ENCODE measurements at places on chromosomes 2 and 18.

DNA sequence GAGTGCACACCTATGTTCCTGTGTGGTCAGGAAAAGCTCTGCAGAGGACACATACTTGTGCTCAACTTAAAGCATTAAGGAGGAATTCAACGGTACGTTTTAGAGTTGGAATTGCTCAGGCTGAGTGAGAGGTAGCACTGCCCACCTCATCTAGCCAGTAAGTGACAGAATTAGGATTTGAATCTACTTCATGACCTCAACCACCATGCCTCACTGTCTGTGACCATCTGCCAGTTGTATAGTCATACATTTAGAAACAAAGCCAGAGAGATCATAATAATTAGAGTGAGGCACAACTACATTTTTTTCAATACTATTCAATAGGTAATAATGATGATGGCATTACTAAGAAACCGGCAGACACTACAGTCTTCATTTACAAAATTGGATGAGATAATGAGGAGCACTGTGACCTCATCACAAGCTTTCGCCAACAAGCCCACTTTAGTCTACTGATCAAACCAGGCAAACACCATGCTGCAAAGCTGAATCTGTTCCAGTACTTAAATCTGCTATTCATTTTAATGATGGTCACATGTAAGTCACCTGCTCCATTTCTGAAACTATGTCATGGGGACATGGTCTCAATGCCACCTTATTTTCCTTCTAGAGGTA, 1018.4 kb downstream of the TMEM182 start:
- no peak for DNase-seq

DNA sequence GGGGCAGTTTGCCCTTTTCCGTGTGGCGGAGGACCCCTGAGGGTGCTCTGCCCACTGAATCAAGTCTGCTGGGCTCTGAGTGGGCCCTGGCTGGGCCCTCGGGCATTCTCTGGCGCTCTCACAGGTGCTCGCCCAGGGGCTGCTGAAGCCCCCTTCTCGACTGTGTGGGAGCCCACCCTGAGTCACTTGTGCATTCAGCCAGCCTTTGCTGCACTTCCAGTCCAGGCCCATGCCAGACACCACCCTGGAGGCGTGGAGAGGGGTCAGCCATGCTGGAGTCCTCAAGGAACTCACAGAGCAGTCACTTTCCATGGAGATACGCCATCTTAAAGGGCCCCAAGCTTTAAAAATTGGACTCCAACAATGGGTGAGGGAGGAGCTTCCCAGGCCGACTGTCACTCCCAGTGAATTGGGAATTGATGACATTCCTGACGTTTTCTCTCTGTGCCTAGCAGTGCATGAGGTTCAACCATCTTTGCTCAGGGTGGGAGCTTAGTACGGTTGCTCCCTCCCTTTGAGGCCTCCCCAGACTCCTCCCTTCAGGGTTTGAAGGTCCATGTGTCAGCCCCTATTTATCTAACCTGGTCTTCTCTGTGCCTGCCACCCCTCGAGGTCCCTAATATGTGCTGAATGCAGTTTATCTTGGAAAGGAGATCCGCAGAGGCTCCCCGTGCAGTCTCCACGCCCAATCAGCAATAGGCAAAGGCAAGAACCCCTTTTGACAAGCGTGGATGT, 71.8 kb upstream of the HS6ST1 start:
- DNase-seq: no peak

DNA sequence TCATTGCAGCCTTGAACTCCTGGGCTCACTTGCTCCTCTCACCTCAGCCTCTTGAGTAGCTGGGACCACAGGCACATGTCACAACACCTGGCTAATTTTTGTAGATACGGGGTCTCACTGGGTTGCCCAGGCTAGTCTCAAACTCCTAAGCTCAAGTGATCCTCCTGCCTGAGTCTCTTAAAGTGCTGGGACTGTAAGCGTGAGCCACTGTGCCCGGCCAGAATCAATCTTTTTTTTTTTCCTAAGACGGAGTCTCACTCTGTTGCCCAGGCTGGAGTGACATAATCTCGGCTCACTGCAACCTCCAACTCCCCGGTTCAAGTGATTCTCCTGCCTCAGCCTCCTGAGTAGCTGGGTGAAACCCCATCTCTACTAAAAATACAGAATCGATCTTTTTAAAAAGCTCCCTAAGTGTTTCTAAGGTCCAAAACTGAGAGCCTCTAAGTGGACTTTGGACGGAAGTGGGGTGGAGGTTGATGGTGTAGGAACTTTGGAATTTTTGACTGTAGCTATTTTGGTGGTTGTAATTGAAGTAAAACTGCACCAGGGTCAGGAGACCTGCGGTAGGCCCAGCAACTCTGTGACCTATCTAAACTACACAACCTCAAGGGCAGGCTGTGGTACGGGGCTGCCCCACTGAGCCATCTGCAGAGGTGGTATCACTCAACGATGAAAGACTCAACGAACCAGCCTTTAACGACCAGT, 82.9 kb downstream of the POLR1A start:
- DNase-seq: no peak

GRCh38 chr18:3139406-3139805, 80.4 kb downstream of the MYOM1 start:
- no peak for DNase-seq

GRCh38 chr2:49105506-49105905, 48.8 kb downstream of the FSHR start:
- no peak for DNase-seq

DNA sequence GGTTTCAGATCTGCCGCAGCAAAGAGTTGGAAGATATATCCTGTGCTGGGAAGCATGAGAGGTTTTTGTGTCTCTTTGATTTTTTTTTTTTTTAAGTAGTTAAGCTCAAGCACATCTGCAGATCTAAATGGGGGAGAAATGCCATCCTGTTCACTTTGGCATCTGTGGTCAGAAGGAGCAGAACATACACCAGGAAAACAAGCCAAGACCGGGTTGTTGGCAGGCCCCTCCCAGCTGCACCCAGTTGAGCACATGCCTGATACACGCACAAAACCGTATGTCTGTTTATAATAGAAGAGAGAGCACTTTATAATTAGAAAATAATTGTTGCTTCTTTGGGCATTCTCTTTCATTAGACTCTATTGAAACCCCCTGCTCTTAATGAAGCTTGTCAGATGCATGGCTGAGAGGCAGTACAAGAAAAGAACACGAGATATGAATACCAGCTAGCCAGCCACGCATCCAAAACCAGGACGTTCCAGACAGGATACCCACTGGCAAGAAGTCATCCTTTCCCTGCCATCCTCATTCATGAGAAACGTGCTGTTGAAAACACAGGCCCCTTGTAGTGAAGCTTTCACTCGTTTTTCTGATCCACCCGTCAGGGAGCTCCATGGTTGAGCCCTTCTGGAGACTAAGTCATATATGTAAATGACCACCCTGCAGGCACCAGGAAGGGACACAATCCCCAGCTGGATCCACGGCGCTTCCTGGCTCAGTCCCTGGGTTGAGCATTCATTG, 152.2 kb downstream of the ALPK2 start:
- peak; percentile 25 for DNase-seq

DNA sequence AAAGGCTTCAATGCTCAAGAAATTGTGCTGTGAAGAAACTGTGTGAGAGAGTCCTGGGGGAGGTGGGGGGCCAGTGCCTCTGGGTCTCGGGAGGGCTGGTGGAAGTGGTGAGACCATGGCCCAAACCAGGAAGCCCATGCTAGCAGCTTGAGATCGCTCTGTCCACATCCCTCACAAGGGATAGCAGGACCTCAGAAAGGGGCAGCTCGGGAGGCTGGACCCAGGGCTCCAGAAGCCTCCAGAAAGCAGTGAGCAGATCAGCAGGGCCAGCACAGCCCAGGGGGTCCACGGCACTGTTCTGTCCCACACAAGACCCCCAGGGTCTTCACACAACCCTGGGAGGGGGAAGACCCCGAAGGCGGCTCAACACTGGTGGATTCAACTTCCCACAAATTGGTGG, 24.1 kb downstream of the ST8SIA5 start:
- no peak for DNase-seq

DNA sequence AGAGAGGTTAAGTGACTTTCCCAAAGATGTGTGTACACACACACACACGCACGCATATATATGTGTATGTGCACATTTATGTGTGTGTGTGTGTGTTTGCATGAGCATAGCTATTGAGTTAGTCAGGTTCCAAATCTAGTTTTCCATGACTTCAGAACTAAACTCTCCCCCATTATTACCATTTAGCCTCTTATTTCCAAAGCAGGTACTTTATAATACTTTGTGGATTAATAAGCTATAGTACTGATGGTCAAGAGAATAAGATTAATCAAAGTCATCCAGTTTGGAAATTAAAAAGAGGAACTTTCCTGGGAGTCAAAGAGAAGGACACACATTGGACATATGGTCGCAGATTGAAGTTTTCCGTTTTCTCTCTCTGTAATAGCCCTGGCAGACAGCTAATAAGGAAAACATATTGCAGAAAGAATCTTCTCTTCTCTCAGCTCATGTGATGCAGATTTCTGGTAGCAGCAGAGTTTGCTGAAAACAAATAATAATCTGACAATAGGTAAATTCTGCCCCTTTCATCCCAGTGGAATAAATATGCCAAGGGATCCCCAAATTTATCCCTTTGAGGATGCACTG, 410.9 kb upstream of the TCF4 start:
- no peak for DNase-seq

GRCh38 chr2:27408601-27409320, 630 bp downstream of the PPM1G start:
- peak; percentile 48 for DNase-seq

- peak; percentile 67 for DNase-seq
These were observed 201.1 kb downstream of the SH3RF3 start for GRCh38 chr2:109330056-109330455.
